Caco-2 (cell line): ENCODE measurements at places on chromosomes 16 and 17.

DNA sequence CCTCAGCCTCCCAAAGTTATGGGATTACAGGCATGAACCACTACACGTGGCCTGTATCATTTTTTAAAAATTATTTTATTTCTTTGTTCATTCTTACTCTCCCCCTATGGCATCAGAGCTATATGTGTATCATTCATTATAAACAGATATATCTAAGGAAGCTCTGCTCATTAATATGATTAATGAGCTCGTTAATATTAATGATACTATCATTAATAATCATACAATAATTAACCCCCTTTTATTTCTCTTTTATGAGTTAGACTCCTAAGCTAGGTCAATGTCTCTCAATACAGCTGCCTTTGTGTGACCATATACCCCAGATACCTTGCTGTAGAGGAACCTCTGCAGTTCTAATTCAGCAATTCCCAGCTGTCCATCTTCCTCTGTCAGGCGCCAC lies 4.5 kb upstream of the RSKR start:
- DNase-seq = no peak

DNA sequence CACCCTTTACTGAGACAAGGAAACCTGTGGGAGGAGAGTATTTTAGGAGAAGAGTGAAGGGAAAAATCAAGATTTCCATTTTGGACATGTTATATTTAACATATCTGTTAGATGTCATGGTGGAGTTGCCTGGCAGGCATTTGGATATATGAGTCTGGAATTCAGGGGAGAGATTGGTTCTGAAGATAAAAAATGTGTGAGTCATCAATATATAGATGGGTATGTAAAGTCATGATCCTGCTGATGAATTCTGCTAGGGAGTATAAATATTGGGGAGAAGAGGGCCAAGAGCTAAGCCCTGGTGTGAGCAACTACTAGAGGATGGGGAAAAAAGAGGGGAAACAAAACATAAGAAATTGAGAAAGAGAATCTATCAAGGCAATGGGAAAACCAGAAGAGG lies 151.3 kb upstream of the SOX9 start:
- DNase-seq = no peak

GRCh38 chr17:3032258-3033247 lies 30.9 kb downstream of the OR1D5 start:
- DNase-seq = peak; percentile 35

DNA sequence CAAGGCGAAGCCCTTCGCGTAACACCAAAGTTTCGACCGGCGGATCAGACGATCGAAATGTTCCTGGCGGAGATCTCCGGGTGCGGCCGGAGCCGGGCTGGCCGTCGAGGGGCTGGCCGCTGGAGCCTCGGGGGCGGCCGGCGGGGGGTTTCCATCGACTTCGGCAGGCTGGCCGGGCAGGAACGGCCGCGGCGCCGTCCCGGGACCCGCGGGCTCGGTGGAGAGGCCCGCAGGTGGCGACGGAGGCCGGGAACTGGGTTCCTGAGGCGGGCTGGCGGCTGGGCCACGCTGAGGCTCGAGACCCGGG lies 1.1 kb downstream of the EPOP start:
- no peak for DNase-seq

DNA sequence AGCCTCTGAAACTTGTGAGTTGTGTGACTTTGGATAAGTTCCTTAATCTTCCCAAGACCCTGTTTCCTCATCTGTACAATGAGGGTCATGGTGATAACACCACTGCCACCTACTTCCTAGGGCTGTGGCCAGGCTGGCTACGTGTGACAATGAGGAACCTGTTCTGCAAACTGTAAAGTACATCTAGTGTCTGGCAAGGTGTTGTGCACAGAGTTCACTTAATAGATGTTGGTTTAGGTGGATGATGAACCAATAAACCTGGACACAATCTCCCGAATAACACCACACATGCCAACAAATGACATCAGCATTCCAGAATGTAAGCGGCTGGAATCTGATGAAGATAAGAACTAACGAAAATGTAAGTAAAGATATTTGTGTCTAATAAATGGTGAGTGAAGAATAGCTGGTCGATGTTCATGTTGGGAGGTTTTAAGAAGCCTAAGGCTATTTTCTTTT lies 82.3 kb downstream of the MARCHF10 start:
- no peak for DNase-seq

GRCh38 chr16:4093495-4094126 lies 22.6 kb downstream of the ADCY9 start:
- no peak for DNase-seq

DNA sequence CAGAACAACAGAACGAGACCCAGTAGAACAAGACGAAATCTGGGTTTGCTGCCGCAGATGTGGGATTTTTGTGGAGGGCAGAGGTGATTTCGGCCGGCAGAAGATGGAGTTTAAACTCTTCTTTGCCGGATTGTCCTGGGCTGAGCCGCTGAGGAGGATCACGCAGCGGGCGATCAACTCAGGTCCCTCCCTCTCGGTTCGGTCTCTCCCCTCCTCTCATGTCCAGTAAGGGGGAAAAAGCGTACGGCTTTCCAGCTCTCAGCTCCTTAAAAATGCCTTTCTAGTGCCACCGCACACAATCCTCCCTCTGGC lies 2.5 kb downstream of the PHF12 start:
- no peak for DNase-seq

DNA sequence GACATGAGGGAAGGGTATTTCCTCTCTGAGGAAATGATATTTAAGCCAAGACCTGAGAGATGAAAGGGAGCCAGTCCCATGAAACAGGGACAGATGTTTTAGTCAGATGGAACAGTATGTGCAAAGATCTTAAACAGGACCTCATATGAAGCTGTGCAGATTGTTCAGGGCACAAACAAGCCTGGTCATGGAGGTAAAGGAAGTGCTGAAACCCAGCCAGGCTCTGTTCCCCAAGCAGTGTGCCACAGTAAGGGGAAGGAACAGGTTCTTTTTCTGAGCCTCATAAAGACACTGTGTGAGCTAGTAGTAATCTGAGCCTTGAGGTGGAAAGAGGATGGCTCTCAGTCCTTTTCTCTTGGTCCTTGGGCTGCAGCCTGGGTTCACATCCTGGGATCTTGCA lies 159.9 kb downstream of the ANKFN1 start:
- DNase-seq = no peak

DNA sequence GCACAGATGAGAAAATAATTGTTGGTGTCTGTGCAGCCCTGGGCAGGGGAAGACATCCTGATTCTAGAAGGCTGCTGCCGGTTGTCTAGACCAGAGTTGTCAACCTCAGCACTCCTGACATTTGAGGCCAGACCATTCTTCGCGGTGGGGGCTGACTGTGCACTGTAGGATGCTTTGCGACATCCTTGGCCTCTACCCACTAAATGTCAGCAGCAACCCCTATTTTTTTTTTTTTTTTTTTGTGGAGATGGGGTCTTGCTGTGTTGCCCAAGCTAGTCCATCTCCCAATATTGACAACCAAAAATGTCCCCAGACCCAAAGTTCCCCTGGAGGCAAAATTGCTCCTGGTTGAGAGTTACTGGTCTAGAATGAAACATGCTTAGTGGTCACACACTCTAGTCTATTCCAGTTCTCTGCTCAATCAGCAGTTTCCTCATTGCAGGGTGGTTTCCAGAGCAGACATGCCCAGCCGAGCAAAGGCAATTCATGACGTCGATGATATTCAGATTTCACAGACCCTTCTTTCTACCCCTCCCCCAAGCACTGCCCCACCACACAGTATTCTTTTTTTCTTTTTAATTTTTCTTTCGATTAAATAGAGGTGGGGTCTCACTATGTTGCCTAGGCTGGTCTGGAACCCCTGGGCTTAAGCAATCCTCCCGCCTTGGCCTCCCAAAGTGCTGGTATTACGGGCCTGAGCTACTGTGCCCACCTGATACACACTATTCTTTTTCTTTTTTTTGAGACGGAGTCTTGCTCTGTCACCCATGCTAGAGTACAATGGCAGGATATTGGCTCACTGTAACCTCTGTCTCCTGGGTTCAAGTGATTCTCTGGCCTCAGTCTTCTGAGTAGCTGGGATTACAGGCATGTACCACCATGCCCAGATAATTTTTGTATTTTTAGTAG lies 9.0 kb downstream of the C17orf99 start:
- DNase-seq = no peak

GRCh38 chr17:79114458-79115301 lies 40.1 kb downstream of the ENGASE start:
- no peak for DNase-seq

GRCh38 chr17:31654936-31655335 lies 204.1 kb downstream of the COPRS start:
- no peak for DNase-seq

- peak; percentile 14 for DNase-seq
Observed at GRCh38 chr16:19785512-19786130, 67.5 kb downstream of the IQCK start.

GRCh38 chr16:54236773-54237172 lies 49.8 kb downstream of the IRX3 start:
- DNase-seq = no peak

DNA sequence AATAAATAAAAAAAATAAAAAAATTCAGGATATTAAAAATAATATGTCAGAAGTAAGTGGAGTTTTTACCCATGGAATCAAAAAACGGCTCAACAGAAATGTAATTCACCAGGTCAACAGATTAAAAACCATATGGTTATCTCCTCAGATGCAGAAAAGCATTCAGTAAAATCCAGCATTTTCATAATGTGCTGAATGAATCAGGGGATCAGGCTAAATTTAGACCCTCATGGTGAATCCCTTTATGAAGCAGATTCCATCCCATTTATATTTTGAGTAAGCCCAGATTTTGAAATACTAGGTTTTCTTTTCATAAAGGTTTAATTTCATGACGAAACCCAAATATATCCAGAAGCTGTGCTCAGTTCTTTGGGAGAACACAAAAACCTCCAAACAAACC lies 84.4 kb downstream of the OR1D5 start:
- DNase-seq = no peak
